ENCODE measurements at places on chromosomes 5 and 9.

DNA sequence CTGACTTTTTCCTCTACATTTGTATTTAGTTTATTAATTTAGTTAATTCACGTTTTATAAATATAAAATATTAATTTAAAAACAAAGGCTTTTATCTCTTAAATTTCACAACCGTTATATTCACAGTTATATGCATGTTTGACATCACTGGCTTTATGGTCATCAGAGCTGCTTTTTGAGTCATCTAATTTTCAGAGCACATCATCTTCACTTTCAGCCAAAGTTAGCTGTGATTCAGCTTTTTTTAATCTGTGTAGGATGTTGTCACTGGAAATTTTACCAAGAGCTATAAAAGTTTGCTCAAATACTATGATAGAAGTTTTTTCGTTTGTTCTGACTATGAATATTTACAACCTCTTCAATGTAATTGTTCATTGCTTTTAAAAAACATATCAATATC is 12.4 kb downstream of the CDC37L1 start:
- no peak for DNase-seq

DNA sequence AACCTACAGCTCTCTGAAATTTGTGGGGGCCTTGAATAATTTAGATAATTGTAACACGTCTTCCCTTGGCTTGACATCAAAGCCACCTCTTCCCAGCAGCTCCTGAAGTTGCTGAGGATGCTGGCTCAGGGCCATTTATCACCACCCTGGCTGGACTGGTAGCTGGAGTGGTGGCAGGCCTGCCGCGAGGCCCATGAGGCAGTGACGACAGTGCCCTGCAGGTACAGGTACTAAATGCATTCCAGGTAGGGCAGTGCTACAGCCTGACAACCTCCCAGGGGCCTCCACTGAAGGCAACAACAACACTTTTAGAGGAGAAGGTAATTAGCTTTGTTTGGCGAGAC is 270.2 kb upstream of the KLF4 start:
- DNase-seq = no peak

- no peak for DNase-seq
These were observed 576.7 kb downstream of the PTPRD start for GRCh38 chr9:10036095-10036494.

DNA sequence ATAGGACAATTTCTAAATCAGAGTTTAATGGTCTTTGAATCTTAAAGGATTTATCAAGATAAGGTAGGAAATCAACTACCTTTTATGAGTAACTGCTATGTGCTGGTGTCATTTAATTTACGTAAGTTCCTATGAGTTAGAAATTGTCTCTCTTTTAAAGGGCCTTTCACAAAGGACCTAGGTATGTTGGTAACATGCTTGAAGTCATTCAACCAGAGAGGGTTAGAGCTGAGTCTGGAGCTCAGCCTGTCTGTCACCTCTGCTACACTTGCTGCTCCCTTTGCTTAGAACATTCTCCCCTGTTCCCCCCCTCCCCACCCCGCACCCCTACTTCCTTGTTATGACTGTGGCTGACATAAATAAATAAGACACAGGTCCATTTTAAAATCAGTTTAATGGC is 190.3 kb upstream of the SEMA6A start:
- DNase-seq = no peak

DNA sequence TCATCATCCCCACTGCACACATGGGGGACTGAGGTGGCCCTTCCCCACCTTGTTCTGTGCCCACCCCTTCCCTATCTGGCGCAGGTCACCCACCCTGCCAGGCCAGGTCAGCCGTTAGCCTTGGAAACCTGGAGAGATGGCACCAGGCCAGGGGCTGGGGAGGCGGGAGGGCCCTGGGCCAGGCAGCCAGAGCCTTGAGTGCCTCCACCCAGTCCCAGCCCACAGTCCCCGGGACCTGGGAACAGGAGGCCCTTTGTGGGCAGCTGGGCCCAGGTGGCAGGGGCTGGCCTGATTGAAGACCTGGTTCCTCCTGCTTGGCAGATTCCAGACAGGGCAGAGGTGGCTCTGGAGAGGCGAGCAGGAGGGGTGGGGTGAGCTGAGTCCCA is 70.6 kb downstream of the LRSAM1 start:
- DNase-seq = no peak

Data from stimulated activated naive CD4-positive, alpha-beta T cell treated with Interleukin-2 at 50 U/mL for 16 hours (primary cell).